ENCODE measurements at places on chromosomes 2 and 18.

DNA sequence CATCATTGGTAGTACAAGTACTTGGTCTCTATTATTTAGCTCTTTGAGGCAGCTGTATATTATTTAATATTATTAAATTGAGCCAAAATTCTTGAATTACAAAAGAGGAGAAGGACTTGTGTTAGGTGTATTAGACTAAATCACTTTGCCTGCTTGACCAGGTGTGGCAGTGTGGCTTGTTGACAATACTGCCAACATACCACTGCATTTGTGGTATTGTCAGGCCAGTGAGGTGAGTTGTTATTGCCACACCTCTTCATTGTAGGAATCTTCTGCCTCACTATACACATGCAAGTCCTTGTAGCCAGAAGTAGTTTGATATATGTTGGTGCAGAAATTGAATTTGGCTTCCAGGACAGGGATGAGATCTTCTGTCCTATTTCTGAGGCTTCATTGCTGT, 40.5 kb downstream of the CYP20A1 start:
- no peak for DNase-seq

DNA sequence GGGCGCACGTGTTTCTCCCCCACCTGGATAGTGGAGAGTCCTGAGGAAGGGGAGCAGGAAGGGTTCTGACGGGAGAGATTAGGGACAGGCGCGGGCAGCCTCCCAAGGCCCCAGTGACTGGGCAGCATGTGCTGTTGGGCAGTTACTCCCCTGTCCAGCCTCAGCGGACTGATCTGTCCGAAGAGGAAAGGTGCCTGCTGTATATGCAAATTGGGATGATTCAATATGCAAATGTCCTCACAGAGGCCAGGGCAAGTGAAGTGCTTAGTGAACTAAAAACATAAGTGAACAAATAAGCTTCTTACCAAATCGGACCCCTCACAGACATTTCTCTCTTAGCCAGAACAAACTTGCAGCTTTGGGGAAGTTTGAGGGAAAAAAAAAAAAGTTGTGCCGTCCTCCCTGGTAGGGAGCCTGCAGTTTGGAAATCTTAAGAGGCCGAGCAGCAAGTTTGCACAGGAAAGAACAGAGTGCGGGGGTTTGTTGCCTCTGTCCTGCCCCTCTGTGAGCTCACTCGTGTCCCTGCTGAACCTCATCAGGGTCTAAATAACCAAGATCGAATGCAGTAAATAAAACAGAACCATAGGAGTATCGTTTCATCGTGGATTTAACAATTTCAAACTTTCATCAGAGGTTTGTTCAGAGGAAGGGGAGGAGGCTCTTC, 141.4 kb downstream of the KCTD1 start:
- no peak for DNase-seq

DNA sequence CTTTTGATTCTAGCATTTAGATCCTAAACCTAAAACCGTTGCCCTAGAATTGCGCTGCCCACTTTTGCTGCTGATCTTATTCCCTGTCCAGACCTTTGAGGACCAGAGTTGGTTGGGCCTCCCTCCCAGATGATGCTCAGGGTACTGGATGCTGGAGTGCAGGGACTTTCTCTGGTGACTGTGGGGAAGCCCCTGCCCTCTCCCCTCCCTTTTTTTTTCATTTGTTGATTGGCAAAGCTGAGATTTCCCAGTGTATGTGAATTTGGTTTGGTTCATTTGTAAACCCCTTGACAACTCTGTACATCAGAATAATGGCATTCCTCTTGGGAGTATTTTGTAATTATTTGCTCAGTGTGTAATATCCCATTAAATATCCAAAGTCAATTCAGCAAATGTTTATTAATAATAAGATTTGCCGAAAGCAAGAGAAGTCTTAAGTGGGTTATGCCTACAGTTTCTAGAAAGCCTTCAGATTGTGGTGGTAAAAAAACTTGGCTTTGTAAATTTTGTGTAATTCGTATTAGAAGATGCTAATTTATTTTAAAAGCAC, 28.3 kb downstream of the RAB31 start:
- no peak for DNase-seq

- DNase-seq = no peak
These were observed 69.3 kb downstream of the BCL11A start for GRCh38 chr2:60484133-60484645.

- DNase-seq = no peak
These were observed 68.0 kb downstream of the DAW1 start for GRCh38 chr2:227939271-227940027.

DNA sequence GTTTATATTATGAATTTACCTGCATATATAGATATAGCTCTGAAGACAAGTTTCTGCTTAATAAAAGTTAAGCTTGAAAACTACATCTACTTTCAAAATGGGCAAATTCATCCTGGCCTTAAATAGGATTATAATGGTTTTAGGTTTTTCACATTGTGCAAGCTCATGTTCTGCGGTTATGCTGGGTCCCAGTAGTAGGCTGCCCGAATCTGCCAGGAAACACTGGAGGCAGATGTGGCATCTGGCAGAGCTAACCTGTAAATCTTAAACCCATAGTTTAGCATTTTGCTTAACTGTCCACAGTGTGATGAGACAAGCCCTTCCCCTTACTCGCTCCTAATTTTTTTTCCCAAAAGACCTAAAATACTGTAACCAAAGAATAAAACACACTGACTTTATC, 234.2 kb downstream of the TCF4 start:
- no peak for DNase-seq

DNA sequence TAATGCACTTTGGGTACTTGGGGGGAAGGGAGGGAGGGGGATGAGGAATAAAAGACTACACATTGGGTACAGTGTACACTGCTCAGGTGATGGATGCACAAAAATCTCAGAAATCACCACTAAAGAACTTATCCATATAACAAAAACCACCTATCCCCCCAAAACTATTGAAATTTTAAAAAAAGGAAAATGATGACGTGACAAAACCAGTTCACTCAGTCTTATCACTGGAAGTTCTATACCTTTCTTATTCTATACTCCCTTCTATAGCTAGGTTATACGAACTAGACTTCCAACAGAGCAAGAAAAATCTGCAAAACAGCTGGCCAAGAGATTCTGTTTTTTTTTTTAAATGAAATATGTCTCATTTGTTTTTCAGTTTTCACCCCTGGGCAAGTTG, 20.8 kb downstream of the DYNAP start:
- DNase-seq = no peak

GRCh38 chr18:29157057-29157780, 980.3 kb upstream of the CDH2 start:
- no peak for DNase-seq

- DNase-seq = no peak
These were observed 174.7 kb downstream of the ACKR3 start for GRCh38 chr2:236744281-236744705.

DNA sequence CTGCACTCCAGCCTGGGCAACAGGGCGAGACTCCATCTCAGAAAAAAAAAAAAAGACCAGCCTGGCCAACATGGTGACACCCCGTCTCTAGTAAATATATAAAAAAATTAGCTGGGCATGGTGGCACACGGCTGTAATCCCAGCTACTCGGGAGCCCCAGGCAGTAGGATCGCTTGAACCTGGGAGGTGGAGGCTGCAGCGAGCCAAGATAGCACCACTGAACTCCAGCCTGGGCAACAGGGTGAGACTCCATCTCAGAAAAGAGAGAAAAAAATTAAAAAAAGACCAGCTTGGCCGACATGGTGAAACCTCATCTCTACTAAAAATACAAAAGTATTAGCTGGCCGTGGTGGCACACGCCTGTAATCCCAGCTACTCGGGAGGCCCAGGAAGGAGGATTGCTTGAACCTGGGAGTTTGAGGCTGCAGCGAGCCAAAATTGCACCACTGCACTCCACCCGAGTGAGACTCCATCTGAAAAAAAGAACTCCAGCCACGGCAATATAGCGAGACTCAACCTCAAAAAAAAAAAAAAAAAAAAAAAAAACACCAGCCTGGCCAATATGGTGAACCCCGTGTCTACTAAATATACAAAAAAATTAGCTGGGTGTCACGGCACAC, 346.1 kb upstream of the PLGLB2 start:
- DNase-seq = no peak

DNA sequence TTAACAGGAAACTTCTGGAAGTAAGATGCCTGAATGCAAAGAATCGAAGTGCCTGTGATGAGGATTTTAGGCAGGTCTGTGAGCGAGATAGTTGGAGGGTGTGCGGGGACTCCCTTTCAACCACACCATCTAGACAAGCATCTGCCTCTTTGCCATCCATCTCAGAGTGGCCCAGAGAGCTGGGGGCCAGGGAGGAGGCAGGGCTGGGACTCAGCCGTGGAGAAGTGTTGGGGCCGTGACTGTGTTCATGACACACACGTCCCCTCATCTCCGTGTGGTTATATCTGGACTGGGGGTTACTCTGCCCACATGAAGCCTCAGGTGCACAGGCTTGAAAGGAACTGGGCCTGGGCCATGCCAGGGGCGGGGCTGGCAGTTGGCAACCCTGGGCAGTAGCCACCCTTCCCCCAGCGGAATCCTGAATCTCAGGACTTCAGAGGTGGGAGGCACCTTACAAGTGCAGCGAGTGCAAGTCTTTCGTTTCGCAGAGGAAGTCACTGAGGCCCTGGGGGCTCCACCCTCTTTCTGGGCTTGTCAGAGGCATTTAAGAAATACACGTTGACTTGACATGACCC, 112.5 kb downstream of the SLC4A3 start:
- DNase-seq = no peak

DNA sequence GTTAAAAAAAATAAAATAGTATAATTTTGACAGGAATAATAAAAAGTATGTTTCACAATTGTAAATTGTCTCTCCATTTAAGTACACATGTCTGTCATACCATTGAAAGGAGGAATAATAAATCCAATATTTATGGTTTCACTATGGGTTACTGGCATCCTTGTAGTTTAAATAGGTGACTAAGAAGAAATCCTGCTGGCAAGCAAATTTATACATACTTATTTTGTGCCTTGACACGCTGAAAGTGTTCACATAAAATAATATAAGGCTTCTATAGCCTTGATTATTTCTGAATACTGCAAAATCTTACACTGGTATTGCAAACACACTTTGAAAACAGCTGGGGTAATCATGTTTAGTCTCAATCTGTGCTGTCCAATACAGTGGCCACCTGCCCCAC, 138.3 kb upstream of the ETAA1 start:
- no peak for DNase-seq

DNA sequence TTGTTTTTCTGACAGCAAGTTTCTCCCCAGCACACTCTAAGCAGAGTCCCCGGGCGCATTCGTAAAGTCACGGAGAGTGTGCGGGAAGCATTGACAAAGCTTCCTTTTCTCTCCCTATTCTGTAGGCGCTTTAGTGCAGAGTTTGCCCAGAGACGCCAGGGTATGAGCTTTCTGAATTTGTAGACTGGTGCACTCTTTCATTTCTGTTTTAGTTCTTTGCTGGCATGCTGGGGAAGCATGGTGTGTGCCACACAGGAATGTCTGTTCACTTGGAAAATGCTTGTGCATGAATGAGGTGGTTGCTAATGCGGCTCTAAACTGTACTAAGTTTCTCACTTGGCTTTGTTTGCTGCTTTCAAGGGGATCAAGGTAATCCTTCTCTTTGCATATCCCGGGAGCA, 102.6 kb downstream of the RTN4 start:
- DNase-seq = no peak

- DNase-seq = no peak
These were observed 231.4 kb upstream of the RGPD4 start for GRCh38 chr2:107595285-107595684.

DNA sequence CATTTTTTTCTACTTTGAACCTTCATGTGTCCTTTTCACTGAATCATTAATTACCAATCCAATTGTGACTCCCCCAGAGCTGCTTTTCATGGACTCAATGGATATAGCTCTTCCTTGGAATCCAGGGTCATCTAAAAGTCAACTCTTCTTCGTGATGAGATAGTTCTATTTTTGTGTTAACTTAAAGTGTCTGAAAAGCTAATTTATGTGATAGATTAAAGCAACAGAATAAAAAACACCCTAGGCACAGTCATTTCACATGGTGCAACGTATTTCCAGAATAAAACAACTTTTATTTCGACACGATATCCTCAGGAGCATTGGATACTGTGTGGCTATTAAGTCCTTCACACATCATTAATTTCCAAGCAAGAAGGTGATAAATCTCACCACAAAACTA, 250.6 kb upstream of the SPHKAP start:
- no peak for DNase-seq

DNA sequence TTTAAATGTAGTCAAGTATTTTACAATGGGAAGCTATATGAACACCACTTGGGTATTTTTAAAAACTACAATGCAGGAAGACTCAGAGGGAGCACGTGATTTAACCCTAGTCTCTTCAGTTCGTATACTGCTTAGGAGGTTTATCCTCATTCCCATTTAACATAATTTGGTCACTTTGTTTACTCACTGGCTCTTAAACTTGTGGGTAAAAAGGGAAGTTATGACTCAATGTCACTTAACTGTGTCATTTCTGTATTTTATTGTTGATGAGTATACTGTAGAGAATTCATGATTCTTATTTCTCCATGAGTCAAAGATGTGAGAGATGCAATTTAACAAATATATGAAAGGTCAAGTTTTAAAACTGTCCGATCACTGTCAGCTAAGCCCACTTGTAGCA, 48.2 kb downstream of the SLC66A3 start:
- DNase-seq = no peak

GRCh38 chr2:9857814-9858729, 14.8 kb downstream of the TAF1B start:
- no peak for DNase-seq

DNA sequence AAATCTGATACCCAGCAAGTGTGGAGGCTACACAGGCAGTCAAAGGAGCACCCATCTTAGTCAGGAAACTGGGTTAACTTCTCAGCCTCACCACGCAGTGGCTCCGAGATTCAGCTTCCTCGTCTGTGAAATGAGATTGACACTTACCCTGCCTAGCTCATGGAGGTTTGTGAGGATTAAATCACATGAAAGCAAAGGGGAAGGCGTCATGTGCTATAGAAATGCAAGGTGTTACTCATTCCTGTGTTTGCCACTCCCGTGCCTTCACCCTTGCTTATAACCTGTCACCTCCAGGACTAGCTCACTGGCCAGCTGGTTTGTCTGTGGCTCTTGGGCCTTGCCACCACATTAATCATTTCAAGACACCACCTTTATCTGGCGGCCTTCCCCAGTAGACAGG, 118.9 kb upstream of the FOSL2 start:
- DNase-seq = no peak

DNA sequence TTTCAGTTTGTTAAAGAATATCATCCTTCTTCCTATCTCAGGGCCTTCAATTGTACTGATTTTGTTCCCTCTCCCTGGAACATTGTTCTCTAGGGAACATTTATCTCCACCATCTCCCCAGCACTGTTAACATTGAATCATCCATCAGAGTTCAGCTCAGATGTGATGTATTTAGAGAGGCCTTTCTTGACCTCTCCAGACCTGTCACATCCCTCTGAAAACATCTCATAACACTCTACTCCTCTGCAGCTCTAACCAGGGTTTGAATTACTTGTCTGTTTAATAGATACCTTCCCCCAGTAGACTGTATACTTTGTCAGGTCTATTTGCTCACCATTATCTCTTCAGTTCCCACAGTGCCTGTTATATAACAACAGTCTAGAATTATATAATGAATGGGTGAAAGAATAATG, 98.6 kb downstream of the GALNT1 start:
- DNase-seq = no peak

All from activated gamma-delta T cell treated with Interleukin-2 at 50 U/mL for 16 hours (primary cell).